ENCODE measurements at places on chromosomes 16 and 17. TPM values are rescaled to one million over a fixed set of nuclear protein-coding genes. Genes with fewer than 3 reads are reported as not detected.

CFAP97D1 gene
- total RNA-seq = not detected

DNA sequence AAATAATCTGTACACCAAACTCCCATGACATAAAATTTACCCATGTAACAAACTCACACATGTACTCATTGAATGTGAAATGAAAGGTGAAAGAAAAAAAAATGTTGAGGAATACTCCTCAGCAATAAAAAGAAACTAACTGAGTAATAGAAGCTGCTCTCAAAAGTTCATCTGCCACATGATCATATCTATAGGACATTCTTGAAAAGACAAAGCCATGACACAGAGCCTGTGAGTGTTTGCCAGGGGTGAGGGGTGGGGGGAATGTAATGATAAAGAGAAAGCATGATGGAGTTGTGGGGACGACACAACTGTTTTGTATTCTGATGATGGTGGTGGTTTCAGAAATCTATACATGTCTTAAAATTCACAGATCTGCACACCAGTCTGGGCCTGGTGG lies 52.2 kb upstream of the TMC5 start:
- DNase-seq = no peak
- no peaks in the 10 kb centered on the region for H3K4me1 ChIP-seq
- H3K27ac ChIP-seq = no peak overlapping the region
- no peak overlapping the region for H3K4me3 ChIP-seq
- H3K27me3 ChIP-seq = no peaks in the 10 kb centered on the region

ZNF19 gene
- 6.0 TPM for total RNA-seq

TMEM132E gene
- 1.2 TPM for total RNA-seq

GRCh38 chr17:21286066-21286770 lies 1.7 kb downstream of the MAP2K3 start:
- H3K4me1 ChIP-seq = peaks cover 13% of the 10 kb centered on the region
- H3K27me3 ChIP-seq = peaks cover 17% of the 10 kb centered on the region
- DNase-seq = no peak
- peak overlapping the region; percentile 88 for H3K27ac ChIP-seq

KLHL11 gene
- 20.5 TPM for total RNA-seq

- H3K4me3 ChIP-seq = no peak overlapping the region
- peaks cover 4% of the 10 kb centered on the region for H3K4me1 ChIP-seq
- peak overlapping the region; percentile 36 for H3K27ac ChIP-seq
- H3K36me3 ChIP-seq = peaks cover 24% of the 10 kb centered on the region
- no peaks in the 10 kb centered on the region for H3K27me3 ChIP-seq
These were observed 12.1 kb downstream of the ACLY start for GRCh38 chr17:41906465-41907184.

SLC6A2 gene
- total RNA-seq = 12.7 TPM

- H3K27ac ChIP-seq = no peak overlapping the region
- H3K27me3 ChIP-seq = peaks cover 23% of the 10 kb centered on the region
- no peaks in the 10 kb centered on the region for H3K36me3 ChIP-seq
- no peak overlapping the region for H3K4me3 ChIP-seq
These were observed 144.8 kb downstream of the GSG1L start for GRCh38 chr16:27918755-27919154.

GRCh38 chr16:19776147-19776546 lies 58.1 kb downstream of the IQCK start:
- peaks cover 9% of the 10 kb centered on the region for H3K36me3 ChIP-seq
- no peak overlapping the region for H3K4me3 ChIP-seq
- no peak for DNase-seq
- H3K27ac ChIP-seq = no peak overlapping the region
- H3K4me1 ChIP-seq = peaks cover 17% of the 10 kb centered on the region
- H3K27me3 ChIP-seq = no peaks in the 10 kb centered on the region

RNF43 gene
- 14.0 TPM for total RNA-seq

PPM1E gene
- 1.1 TPM for total RNA-seq

GRCh38 chr17:9783050-9783449 lies 8.3 kb downstream of the DHRS7C start:
- DNase-seq = no peak
- no peak overlapping the region for H3K4me3 ChIP-seq
- H3K36me3 ChIP-seq = no peaks in the 10 kb centered on the region
- no peak overlapping the region for H3K27ac ChIP-seq

DNA sequence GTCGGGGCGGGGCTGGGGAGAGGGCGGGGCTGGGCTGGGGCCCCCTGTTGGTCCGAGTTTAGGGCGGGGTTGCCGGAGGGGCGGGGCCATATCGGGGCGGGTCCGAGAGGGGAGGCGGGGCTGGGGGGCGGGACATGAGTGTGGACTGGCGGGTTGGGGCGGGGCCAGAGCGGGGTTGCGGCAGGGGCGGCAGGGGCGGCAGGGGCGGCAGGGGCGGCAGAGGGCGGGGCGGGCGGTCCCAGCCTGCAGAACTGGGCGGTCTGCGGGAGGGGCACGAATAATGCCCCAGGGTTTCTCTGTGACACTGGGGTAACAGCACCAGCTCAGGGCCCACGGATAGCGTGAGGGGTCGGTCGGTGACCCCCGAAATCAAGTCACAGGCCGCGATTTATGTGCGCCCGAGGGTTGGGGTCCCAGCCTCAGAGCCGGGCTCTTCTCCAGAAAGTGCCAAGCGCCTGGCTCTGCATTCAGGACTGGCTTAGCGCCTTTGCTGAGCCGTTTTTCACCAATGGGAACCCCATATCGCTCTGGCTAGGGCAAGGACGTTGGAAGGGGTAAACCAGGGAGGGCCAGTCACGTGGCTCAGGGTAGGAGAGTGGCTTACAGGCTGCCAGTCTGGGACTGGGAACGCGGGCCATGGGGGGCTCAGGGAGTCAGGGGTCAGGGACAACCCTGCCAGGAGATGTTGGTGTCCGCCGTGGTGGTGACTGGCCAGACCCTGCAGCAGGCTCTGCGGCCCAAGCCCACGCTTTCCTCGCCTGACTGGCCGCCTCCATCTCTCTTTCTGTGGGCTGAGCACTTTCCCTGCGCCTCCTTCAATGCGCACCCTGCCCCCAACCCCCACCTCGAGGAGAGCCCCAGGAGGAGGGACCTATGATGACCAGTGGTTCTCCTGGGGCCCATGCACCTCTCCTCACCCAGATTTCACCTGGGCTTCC lies 1.2 kb upstream of the METTL26 start:
- peak overlapping the region; percentile 99 for H3K27ac ChIP-seq
- peak; percentile 90 for DNase-seq
- no peaks in the 10 kb centered on the region for H3K36me3 ChIP-seq
- H3K27me3 ChIP-seq = peaks cover 6% of the 10 kb centered on the region
- H3K4me3 ChIP-seq = peak overlapping the region; percentile 93
